ENCODE measurements at places on chromosomes 12 and 14.

GRCh38 chr12:98388126-98388525 is 127.3 kb upstream of the TMPO start:
- DNase-seq, result no peak

GRCh38 chr12:118036672-118037411 is 20.3 kb downstream of the RFC5 start:
- DNase-seq, result no peak

DNA sequence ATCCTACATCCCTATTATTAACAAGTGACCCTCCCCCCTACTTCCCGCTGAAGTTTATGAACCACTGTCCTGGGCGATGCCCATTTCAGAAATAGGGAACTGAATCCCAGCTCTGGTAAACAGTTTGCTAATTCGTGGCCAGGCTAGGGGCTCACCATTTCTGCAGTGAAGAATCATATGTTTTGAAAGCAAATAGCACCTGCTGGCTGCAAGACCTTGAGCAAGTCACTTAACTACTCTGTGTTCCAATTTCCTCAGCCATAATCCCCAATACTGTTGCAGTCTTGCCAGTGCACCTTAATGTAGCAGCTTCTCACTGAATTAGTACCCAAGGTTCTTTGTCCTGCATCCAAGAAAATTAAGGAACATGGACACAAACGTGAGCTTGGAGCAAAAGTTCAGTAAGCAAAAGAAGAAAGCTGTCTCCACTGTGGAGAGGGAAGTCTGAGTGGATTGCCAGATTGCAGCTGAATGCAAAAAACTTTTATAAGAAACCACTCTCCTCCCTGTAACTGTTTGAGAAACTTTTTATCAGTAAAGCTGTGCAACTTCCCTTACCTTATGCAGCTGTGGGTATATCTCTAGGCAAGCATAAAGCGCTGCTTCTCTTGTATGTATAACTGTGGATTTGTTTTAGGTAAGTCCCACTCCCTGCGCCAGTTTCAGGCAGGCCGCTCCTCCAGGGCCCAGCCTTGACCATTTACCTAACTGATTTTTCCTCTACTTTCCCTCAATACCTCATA is 824 bp downstream of the OAS1 start:
- DNase-seq, result no peak

DNA sequence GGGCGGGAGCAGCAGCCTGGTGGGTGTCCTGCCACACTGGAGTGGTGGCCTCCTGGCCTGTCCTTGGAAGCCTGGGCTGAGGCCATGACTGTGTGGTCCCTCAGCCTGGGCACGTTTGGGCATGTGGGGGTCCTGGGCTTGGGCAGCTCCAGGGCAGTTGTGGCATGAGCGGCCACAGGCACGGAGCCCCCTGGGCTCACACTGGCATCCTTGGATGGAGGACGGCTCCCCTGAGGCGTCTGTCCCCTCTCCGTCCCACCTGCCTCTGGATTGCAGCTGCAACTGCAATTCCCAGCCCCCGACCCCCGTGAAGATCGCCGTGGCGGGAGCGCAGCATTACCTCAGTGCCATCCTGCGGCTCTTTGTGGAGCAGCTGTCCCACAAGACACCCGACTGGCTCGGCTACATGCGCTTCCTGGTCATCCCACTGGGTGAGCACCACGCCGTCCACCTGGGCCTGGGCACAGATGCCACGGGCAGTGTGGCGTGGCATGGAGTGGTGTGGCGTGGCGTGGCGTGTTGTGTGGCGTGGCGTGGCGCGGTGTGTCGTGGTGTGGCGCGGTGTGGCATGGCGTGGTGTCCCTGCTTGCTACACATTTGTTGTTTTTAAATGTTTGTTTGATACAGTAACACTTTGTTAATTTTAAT is 15.1 kb upstream of the TEX22 start:
- no peak for DNase-seq

- no peak for DNase-seq
Measured at GRCh38 chr12:92810370-92810769, 107.6 kb downstream of the PLEKHG7 start.

DNA sequence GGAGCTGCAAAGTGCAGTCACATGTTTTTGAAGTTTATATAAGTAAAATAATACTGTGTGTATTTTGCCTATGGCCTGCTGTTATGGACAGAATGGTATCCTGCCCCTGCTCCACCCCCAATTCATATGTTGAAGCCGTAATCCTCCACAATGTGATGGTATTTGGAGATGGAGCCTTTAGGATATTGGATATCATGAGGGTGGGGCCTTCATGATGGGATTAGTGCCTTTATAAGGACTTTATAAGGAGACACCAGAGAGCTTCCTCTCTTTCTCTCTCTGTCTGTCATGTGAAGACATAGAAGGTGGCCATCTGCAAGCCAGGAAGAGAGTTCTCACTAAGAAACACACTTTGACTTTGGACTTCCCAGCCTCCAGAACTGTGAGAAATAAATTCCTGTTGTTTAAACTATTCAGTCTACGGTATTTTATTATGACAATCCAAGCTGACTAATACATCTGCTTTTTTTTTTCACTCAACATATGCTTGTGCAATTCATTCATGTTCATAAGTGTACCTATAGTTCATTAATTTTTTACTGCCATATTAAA is 3.1 kb upstream of the CHPT1 start:
- DNase-seq, result no peak

DNA sequence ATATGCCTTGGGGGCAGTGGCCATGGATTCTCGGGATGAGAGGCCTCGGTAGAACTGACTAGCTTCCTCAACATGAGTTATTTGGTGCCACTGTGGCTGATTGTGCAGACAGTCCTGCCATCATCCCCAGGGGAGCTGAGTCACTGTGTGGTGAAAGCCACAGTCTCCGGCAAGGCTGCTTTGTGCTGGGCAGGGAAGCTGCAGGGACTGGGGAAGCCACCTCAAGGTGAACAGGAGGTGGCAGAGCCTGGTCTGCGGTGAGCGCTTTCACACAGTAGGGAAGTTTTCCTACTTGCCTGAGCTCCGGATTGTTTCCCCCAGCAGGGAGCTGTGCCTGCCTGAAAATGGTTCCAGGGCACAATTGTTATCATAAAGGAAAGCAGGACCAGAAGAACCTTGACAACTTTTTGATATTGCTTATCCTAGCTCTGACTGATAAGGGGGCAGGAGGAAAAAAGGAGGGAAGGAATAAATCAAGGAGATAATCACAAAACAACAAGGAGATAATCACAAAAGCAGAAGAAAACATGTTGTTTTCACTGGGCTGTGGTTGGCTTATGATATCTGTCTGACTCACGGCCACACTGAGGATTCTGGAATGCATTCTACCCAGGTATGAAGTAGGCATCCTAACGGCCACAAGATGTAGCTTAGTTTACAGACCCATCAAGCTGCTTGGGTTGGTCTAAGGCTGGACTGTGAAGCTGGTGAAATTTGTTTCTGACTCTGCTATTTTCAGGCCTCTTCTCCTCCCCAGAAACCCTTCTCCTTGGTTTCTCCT is 32.2 kb upstream of the GNG2 start:
- no peak for DNase-seq

- no peak for DNase-seq
Measured at GRCh38 chr12:21800011-21800410, 25.5 kb upstream of the KCNJ8 start.

DNA sequence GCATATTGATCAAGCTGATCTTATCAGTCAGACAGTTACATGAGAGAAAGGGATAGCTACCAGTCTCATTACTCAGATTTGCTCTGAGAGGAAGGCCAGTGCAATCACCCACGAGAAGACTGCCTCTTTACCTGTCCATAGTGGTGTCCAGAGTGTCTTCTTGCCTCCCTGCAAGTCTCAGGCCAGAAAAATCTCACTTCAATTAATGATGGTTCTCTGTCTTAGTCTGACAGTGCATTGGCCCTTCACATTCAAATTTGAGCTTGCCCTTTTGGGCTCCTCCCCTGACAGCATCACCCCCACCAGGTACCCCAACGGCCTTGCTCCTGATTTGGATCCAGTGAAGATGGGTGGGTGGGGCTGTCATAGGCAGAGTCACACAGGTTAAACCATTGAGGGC is at the start of gene AICDA:
Gene AICDA (minus strand): TSS at position 231 of the 400 bp plus-strand sequence. CDS start 92 bp downstream, at position 139.
- no peak for DNase-seq

- no peak for DNase-seq
Measured at GRCh38 chr12:120121766-120122293, 5.3 kb upstream of the RAB35 start.

GRCh38 chr14:58950555-58950954 is 237.9 kb upstream of the DAAM1 start:
- DNase-seq, result no peak

GRCh38 chr14:77024171-77024691 is 4.3 kb downstream of the IRF2BPL start:
- no peak for DNase-seq

DNA sequence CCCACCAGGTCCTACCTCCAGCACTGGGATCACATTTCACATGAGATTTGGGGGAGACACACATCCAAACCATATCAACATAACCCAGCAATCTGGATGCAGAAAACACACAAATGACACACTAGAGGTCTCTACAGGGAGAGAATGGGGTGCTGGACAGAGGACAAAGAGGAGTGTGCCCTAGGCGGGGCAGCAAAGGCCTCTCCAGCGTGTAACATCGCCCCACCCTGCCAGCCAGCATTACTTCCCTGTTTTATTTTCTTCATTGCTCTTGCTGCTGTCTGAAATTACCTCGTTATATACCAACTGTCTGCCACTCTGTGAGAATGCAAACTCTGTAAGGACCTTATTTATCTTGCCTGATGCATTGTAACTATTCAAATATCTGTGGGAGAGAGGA is 61.1 kb downstream of the RIMBP2 start:
- DNase-seq, result no peak

- DNase-seq, result no peak
Measured at GRCh38 chr12:53267306-53267998, 647 bp upstream of the ESPL1 start.

- no peak for DNase-seq
Measured at GRCh38 chr14:95741038-95741490, 27.1 kb upstream of the TCL1A start.

DNA sequence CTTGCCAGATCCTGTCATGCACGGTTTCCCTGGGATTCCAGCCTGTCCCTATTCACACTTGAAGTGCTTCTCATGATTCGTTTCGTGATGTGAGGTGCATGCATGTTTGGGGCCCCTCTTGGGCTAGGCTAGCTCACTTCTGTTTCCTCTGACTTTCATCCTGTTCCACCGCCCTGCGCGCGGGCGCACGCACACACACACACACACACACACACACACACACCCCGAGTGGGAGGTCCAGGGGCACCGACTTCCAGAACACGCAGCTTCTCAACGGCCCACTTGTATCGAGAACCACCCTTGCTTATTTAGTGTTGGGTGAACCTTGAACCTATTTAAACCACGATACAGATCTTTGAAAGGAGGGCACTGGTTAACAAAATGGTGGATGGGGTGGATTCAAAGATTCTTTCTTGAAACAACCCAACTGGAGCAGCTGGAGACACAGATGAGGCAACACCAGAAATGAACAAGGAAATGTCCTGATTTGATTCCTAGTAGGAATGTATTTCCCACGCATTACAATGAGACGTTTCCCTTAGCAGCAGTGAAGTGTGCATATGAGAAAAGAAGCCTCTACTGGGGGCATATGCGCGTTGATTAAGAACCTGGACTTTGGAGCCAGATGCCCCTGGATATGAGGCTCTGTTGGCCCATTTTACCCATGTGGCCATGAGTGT is 16.3 kb downstream of the ELK3 start:
- no peak for DNase-seq

DNA sequence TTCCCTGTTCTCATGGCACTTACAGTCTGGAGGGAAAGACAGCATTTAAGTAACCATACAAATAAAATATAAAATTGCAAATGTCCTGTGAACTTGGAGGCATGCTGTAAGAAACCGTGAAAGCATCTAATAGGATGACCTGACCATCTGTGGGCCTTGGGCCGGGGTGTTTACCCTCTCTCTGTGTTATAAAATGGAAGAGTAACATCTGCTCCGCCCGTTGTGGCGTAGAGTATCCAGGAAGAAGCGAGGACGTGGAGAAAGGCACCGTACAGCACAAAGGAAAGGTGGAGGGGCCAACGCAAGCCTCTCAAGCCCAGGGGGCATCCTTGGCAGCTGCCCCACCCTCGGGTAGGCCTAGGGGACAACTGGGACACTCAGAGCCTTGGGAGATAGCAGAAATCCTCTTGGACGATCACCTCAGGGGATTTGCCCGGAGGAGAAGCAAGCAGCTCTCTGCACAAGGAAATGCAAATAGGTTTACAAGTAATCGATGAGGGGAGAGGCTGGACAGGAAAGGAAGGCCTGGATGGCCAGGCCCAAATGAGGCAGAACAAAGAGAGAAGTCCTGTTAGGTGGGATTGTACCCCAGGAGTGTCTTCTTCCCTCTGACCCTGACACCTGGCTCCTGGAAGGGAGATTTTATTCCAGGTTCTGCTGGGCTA is 26.2 kb downstream of the VSX2 start:
- no peak for DNase-seq

DNA sequence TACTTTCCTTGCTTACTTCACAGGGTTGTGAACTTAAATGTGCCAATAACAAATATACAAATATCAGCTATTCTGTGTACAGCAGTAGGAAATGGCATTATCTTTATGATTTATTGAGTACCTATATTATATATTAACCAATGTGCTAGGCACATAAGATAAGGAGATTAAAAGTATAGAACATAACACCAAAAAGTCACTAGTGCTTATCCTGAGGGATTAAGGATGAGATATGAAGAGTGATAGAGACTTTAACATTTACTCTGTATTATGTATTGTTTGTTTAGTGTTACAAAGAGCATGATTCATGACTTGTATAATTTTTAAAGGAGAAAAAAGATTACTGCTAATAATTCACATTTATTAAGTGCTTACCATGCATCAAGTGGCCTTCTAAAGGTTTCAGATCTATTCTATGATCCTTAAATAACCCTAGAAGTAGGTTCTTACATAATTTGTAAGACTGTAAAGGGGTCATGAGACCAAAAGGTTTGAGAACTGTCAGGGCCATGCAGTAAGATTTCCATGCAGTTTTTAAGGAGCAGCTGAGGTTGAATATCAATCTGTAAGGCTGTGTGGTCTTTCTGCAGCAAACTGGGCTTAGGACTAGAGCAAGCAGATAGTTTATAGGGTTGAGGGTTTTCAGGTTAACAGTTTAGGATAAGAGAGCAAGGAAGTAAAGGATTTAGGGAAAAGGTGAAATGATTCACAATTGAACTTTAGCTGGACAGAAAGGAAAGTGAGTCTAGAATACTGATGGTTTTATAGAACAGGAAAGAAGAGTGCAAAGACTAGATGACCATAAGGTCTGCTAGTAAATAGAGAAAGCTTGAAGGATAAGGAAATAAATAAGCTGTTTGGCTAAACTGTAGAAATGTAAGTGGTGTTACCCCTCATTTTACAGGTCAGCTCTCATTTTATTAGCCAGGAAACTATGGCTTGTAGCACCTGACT is 7.0 kb downstream of the PYROXD1 start:
- DNase-seq, result no peak

- DNase-seq, result no peak
Measured at GRCh38 chr12:69608114-69608513, 2.6 kb downstream of the LRRC10 start.

- no peak for DNase-seq
Measured at GRCh38 chr12:110688446-110689280, at the start of gene HVCN1. Gene HVCN1, minus strand, starts transcription at chr12:110689115. Its CDS starts 5,870 bp downstream, at chr12:110683245.

GRCh38 chr14:32825058-32825457 is 113.6 kb upstream of the NPAS3 start:
- DNase-seq, result no peak

Data from AG09319 (cell line).